ENCODE measurements at places on chromosomes 5 and 9.

DNA sequence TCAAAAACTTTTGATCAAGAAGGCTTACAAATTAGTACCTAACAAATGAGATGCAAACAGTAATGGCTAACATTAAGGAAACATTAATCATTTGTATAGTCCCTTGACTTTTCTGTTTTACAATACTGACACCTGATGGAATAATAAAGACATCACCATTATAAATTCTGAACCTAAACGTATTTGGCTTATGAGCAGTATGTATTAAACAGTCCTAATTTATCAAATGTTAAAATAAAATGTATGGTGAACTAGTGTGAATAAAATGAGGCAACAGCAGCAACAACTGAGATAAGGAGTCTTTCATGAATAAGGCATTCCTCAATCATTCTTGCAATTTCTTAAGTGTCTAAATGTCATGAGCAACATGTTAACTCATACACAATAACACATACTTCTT is 6.0 kb downstream of the PUM3 start:
- DNase-seq: no peak

DNA sequence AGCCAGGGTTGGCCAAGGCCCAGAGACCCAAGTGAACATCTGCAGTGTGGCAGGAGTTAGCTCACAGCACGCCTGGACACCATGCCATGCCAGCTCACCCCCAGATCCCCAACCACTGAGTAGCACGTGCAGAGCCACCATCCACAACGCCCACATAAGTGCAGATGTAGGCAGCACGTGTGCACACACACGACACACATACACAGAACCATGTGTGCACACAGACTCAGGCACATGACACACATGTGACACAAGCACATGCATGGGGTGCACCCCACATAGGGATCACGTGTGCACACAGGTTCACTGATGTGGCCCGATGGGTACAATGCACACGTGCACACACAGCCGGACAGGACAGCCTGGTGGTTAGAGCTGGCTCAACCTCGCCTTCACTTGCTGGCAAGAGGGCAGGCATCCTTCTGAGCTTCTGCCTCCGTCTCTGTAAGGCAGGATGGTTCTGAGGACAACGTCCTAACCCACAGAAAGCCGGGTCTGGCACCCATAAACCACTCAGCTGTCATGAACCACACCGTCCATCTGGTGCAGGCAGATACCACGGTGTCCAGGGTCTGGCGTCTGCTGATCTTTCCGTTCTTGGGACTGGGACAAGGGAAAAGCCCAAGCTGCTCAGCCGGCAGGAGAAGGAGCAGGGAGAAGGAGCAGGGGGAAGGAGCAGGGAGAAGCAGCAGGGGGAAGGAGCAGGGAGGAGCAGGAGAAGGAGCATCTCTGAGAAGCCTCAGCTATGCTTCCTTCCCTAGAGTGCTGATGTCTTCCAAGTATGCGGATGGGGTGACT is 12.0 kb downstream of the LRRC26 start:
- no peak for DNase-seq

- no peak for DNase-seq
Measured at GRCh38 chr5:168409591-168410458, 76.4 kb upstream of the RARS1 start.

- no peak for DNase-seq
Measured at GRCh38 chr9:90340421-90340820, 302.2 kb downstream of the DIRAS2 start.

- DNase-seq: no peak
Measured at GRCh38 chr5:127925916-127926315, 157.7 kb upstream of the SLC12A2 start.

Measured in stimulated activated naive CD4-positive, alpha-beta T cell (primary cell).